Brain microvascular endothelial cell (primary cell): ENCODE measurements at places on chromosomes 3 and 15.

DNA sequence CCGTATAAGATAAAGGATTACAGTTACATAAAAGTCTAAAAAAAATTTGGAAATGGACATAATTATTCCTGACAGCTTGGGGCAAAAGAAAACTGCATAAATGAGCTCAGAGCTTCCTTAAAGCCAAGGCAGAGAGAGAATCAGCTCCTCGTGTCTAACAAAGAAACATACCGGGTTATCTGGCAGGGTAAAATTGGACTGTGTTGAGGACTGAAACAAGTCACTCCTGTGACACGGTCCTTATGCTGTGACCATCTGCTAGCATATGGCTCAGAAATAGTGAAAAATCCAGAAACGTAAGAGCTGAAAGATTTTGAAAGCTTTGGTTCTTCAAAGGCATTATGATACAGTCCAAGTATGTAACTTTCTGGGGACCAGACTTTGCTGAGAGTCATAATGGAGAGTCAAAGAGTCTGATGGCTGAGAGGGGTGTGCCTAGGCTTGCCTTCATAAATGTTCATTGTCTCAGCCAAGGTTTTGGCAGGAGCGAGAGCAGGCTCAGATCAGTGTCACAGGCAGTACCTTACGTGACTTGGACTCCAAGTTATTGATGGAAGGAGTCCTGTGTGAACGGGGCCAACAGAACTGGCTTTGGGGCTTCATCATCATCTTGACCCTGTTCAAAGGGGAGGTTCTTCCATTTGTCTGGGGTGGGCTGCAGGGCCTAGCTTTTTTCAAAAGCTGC lies 12.5 kb downstream of the MAP6D1 start:
- DNase-seq: no peak

GRCh38 chr3:78029775-78030174 lies 989.9 kb downstream of the ROBO2 start:
- DNase-seq: no peak

- no peak for DNase-seq
Measured at GRCh38 chr3:50217681-50218080, 12.6 kb downstream of the SLC38A3 start.

DNA sequence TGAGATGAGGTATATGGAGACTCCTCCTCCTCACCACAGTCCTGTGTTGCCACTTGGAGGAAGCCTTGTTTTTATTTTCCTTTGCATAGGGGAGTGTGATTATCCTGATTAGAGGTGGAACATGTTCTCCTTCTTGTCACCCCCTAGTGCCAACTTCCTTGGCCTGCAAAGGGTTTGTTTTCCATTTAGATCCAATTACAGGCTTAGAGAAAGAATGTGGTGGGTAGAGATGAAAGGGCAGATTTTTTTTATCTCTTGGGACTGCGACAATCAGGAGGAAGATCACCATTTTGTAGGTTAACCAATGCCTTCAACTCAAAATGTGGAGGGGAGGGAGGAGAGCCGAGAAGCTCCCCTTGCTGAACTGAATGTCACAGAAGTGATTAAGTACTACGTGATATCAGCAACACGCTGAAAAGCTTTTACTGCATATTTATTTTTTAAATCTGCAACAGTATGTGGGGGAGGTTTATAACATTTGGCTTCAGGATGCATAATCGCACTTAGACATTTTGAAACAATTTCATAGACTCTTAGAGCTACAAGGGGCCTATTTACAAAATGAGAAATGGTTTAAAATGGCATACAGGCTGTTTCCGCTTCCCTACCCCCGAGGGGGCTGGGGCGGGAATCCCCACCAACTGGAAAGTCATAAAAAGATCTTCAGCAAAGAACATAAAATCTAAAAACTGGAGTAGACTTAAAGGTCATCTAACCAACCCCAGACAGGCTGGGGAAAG lies 2.4 kb downstream of the LMCD1 start:
- no peak for DNase-seq

GRCh38 chr3:124762661-124763011 lies 32.4 kb downstream of the UMPS start:
- DNase-seq: no peak
